ENCODE measurements at places on chromosomes 13 and 19. TPM values are rescaled to one million over a fixed set of nuclear protein-coding genes. Genes with fewer than 3 reads are reported as not detected.

DNA sequence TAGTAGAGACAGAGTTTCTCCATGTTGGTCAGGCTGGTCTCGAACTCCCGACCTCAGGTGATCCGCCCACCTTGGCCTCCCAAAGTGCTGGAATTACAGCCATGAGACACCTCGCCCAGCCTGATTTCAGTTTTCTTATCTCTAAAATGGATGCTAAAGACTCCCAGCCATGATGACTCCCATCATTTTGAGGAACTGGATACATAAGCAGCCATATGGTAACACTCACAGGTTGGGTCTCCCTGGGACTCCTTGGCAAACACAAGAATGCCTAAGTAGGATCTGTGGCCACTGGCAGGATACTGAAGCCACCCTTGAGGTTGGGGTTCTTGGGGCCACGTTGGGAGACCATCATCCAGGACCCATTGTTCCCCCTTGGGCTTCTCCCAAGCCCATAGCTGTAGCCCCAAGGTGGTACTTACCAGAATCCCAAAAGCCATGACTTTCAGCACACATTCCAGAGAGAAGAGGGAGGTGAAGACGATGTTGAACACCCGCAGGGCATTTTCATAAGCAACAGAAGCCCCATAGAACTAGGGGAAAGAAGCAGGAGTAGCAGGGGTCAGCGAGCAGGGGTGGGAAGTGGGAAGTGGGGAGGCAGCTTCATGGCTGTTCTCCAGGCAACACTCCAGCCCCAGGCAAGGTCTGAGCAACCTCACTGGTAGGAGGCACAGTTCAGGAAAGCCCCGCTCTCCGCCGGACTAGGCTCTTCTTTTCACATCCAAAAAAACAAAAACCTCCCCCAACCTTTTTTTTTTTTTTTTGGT, 102.5 kb downstream of the IER2 start:
- no peak for DNase-seq

DNA sequence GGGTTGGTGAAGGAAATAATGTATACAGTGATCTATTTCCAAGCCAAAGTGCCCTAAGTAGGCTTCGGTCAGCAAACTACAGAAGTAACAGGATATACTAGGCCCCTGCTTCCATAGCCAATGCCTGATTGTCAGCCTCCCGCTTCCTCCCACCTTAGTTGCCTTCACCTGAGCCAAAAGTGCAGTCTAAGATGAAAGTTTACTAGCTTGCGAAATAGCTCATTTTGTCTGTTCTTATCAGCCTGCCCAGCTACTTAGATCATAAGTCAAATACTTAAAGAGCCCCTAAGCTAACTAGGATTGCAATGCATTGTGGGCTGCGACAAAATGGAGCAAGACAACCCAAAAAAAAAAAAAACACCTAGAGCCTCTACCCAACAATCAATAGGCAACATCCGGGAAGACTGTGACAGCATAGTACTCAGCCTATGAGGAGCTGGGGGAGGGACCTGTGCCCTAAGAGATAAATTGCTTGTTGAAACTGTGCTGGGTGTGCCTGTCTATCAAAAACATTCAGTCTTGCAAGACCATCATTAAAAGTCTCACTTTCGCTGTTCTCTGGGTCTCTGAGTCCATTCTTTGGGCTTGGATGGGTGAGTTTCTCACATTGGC, 454.7 kb upstream of the TSHZ3 start:
- no peak for DNase-seq

DNA sequence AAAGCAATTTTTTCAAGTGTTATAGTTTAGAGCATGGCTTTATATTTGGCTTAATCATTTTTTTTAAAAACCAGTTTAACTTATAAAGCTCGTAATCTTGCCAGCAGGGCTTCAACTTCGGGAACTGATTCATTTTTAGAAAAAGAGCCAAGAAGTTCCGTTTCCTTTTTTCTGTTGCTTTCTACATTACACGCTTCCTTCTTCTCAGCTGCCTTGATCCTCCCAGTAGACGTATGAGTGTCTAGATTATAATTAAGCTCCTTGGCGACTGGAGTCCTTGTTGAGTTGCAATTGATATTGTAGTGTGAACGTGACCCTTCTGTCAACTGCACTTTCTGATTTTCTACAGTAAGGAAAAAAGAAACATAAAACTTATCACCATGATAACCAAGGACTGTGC, 497.2 kb downstream of the DIAPH3 start:
- peak; percentile 87 for DNase-seq

DNA sequence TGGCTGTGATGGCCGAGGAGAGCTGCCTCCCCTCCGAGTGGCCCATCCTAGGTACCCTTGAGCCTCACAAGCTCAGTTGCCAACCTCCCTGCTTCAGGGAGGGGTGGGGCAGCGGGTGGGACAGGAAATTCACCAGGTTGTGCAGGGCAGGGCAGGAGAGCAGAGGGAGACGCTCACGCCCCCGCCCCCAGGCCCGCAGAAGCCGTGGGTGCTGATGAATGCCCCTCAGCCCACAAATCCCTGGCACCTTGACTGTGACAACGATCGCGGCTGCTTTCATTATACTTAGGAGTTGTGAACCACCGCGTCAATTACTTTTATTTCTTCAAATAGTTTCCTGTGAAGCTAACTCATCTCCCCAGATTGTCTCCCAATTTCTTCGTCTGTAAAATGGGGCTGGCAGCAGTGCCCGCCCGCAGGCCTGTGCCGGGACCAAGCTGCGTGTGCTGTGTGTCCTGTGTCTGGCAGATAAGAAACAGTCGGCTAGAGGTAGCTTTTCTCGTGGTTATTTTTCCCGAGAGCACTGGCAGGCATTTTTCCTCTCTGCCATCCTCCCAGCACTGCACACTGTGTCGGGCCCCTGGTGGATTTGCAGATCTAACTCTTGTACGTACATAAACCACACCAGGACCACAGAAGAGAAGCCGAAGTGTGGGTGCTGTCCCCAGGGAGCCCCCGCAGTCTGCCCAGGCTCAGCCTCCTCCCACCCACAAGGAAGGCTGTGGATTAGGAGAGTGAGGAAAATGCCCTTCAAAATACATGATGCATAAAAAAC, 7.9 kb upstream of the RASA3 start:
- DNase-seq, result no peak

- no peak for DNase-seq
Measured at GRCh38 chr13:28166257-28166656, 27.9 kb downstream of the PAN3 start.

GRCh38 chr19:56113074-56113632, 7.9 kb downstream of the ZNF787 start:
- no peak for DNase-seq

GRCh38 chr19:16441661-16442162, 30.1 kb downstream of the EPS15L1 start:
- no peak for DNase-seq

GRCh38 chr19:10727685-10728201, 9.9 kb downstream of the DNM2 start:
- no peak for DNase-seq

IGFL1 gene
- not detected for total RNA-seq

NOVA2 gene
- 6.0 TPM for total RNA-seq

UHRF1 gene
- 4.6 TPM for total RNA-seq

All from umbilical cord (tissue), 2 donors.